Right lung (tissue), 10 donors: ENCODE measurements at places on chromosomes 6 and 20. TPM values are rescaled to one million over a fixed set of nuclear protein-coding genes. Genes with fewer than 3 reads are reported as not detected.

The CYP21A2 gene
- polyA plus RNA-seq: 0.63 TPM

The C20orf144 gene
- polyA plus RNA-seq: 0.60 TPM

The RNF39 gene
- 1.3 TPM for polyA plus RNA-seq

The VIP gene
- polyA plus RNA-seq: 4.2 TPM

The CDK5RAP1 gene
- polyA plus RNA-seq: 33.2 TPM

The SEMG1 gene
- polyA plus RNA-seq: not detected

GRCh38 chr6:154479351-154479769, 31.1 kb downstream of the CNKSR3 start:
- DNase-seq: peak; percentile 43

DNA sequence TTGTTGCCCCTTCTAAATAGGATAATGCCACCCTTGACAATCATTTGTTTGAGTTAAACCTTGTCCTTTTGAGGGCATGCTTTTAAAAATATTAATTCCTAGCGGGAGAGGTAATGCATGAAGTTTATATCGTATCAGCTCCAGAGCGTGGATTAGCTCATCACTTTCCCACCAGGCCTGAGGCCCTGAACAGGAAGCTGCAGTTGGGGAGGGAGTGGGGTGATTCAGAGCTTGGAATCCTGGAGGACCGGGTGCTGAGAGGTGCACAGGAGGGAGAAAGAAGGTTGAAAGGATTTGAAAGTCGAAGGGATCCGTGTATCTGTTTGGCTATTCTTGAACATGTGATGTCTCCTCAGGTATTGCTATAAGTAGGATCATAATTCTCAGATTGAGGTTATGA, 25.0 kb downstream of the ZDHHC14 start:
- DNase-seq: no peak

DNA sequence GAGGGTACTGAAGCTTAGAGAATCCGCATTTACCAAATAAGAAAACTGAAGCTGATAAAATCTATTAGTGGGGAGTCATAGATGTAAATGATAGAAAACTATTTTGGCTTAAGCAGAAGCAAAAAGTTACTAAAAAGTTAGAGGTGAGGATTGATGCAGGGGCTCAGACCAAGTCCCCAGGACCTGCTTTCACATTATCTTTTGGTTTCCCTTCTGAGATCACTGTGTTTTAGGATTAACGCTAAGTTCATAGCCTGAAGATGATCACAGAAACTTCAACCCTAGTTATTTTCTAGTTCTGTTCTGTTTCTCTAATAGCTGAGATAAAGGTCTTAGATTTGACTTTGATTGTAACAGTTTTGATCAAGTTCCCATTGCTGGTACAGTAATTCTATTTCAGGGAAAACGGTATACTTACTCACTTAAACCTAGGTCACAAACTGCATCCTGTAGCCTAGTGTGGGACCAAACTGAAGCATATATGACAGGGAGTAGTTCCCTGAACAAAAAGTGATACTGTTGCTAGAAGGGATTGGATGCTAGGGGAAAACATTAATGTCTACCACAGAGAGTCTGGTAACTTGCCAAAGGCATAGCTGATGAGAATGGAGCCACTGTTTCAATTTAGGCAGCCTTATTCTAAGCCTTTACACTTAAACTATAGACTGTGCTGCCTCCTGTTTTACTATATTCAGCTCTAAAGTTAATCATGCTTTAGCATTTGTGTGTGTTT, 13.1 kb downstream of the CYB5R4 start:
- no peak for DNase-seq

DNA sequence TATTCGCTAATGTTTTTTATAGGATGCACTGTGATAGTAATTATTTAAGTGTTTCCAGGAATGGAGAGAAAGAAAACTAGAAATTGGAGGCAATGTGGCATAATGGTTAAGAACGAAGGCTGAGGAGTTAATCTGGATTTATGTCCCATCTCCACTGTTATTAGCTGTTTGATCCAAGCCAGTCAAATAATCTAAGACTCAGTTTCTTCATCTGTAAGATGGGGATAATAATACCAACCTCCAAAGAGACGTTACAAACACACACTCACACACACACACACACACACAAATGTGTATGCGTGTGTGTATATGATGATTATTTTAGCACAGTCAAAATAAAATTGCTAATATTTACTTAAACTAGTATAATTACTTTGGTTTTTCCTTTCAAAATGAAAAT, 36.9 kb upstream of the TPD52L1 start:
- no peak for DNase-seq

GRCh38 chr6:151257985-151258445, 18.2 kb downstream of the AKAP12 start:
- DNase-seq: no peak

DNA sequence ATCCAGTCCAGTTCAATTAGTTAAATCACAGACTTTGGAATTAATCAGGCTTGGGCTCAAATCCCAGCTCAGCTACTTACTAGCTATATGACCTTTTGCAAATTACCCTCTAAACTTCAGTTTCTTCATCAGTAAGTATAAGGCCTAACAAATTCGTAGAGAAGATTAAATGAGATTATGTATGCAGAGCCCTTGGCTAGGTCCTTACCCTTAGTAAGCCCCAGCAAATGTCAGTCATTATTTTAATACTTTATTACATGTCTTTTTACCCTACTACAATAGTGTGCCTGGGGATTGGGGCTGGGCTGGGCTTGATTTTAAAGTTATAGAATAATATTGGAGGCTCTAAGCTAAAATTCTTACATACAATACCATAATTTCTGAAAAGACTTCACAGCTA, 326.1 kb upstream of the PREP start:
- no peak for DNase-seq

GRCh38 chr6:76684875-76685274, 612.4 kb upstream of the IMPG1 start:
- no peak for DNase-seq

- no peak for DNase-seq
These were observed 10.9 kb upstream of the VSTM2L start for GRCh38 chr20:37892001-37892400.

DNA sequence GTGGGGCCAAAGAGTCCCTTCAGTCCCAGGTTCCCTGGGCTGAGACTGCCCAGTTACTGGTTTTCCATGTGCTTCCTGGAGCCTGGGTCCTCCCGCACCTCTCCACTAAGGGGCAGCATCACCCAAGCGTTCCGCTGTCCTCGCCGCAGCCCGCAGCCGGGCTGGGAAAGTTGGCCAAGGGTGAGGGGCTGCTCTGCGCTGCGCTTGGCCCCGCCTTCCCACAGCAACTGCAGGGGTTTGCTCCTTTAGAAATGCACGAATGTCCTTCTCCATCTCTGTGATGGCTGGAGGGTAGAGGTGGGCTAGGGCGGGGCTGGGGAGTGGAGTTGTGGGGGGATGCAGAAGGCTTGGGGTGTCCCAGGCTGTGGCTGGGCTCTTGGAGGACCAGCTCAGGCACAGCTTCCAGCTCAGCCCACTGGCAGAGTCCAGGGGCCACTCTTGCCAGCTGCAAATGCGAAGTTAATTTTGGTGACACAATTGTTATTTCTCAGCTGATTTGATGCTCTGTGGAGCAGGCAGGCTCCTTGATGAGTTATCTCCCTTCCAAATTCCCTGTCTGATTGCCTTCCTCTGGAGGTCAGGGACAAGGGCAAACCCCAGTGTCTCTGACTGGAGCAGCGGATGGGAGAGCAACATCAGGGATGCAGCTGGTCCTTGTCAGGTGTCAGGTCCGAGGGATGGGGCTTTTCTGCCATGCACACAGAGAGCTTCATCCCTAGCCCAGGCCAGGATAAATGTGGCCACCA, 63.2 kb downstream of the NOL4L start:
- DNase-seq: no peak

GRCh38 chr20:32957459-32957858, 46.8 kb downstream of the SUN5 start:
- DNase-seq: no peak

GRCh38 chr20:13229538-13229937, 8.5 kb downstream of the ISM1 start:
- DNase-seq: no peak
